ENCODE measurements at places on chromosomes 3 and 15.

- no peak for DNase-seq
Observed at GRCh38 chr3:140081887-140082286, 146.9 kb downstream of the CLSTN2 start.

GRCh38 chr3:4845882-4846281 lies 133.4 kb upstream of the BHLHE40 start:
- no peak for DNase-seq

DNA sequence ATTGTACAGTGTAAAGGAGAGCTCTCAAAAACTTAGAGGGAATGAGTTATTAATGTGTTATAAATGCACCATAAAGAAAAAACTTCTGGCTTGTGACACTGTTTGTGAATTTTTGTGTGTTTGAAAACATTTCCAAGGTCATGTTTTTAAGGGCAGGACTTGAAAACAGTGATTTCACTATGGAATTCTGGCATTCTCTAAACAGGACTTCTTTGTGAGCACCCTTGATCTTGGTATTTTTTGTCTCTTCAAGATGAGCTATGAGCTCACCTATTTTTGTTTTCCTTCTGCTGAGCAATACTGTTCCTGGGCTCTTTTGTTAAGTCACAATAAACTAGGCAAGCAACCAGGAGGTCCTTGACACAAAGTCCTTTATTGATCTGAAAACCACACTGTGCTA lies 284.4 kb downstream of the RBMS3 start:
- no peak for DNase-seq

GRCh38 chr15:51312166-51313073 lies 26.0 kb downstream of the CYP19A1 start:
- DNase-seq, result no peak

- DNase-seq, result peak; percentile 75
Observed at GRCh38 chr3:177523872-177524438, 326.7 kb upstream of the TBL1XR1 start.

DNA sequence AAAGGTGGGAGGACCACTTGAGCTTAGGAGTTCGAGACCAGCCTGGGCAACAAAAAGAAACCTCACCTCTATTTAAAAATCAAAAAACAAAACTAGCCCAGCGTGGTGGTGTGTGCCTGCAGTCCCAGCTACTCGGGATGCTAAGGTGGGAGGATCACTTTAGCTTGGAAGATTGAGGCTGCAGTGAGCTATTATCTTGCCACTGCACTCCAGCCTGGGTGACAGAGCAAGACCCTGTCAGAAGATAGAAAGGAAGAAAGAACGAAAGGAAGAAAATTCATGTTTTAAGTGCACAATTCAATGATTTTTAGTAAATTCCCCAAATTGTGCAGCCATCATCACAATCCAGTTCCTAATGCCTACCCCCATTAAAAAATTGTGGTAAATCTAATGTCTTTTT lies 7.8 kb downstream of the FSD2 start:
- no peak for DNase-seq

GRCh38 chr15:22952796-22953579 lies 27.2 kb downstream of the CYFIP1 start:
- DNase-seq, result no peak

DNA sequence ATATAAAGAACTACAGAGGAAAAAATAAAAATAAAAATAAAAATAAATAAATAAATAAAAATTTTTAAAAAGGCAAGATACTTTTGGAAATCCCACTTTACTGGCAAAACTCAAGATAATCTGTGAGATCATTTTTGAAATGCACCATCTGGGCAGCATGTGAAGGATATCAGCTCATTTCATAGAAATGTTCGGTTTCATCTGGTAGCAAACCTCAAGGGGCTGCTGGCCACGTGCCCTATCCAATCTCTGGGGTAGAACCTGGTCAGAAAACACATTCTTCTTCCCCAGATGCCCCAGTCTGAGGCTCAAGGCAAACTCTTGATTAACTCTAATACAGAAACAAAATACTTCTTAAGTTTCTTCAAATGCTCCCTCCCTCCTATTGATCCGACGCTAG lies 166.0 kb downstream of the FMN1 start:
- DNase-seq, result no peak
